ENCODE measurements at places on chromosomes 4 and X.

- no peak for DNase-seq
Measured at GRCh38 chr4:134027931-134028330, 173.7 kb downstream of the PABPC4L start.

DNA sequence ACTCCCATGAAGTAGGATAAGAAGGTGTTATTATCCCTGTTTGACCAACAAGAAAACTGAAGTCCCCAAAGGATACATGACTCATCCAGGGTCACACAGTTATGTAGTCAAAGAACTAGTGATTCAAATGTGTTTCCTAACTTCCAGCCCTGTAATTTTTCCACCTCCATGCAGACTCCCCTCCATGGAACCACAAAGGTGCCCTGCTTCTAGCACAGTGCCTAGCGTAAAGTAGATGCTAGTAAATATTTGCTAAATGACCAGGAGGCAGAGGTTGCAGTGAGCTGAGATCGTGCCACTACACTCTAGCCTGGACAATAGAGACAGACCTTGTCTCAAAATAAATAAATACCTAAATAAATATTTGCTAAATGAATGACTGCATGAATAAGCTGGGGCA, 55.8 kb downstream of the FRMPD3 start:
- DNase-seq, result no peak

DNA sequence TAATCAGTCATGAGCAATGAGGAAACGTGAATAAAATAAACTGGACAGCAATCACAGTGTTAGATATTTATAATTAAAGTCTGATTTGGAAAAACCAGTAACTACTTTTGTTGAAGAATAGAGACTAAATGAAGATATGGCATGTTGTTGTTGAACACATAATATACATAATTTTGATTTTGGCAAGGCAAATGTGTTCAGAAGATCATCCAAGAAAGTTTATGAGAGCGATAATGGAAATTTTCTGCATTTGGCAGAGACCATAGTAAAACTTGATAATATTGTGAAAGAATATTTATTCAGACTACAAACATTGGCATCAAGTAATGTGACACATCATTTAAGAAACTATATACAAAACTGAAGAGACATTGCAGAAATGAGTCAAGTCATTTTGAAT, 620.7 kb downstream of the TMA16 start:
- DNase-seq, result no peak

- DNase-seq, result no peak
Measured at GRCh38 chrX:130498653-130499274, 97.0 kb downstream of the RBMX2 start.

DNA sequence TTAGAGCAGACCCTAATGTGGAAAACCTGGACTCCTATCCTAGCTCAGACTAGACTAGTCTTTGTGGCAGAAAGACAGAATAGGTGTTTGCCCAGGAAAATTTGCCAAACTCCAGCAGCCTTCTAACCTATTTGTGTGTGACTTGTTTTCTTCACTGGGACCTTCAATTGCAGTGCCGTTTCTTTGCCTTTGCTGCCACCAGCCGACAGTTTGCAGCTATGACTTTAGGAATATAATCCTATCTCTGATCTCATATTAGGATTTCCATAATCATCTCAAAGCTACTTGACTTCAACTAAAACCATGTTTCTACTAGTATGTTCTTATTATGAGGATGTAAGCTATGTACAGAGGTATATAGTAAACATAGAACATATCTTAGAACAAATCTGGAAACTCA, 60.2 kb upstream of the PGAM4 start:
- no peak for DNase-seq

DNA sequence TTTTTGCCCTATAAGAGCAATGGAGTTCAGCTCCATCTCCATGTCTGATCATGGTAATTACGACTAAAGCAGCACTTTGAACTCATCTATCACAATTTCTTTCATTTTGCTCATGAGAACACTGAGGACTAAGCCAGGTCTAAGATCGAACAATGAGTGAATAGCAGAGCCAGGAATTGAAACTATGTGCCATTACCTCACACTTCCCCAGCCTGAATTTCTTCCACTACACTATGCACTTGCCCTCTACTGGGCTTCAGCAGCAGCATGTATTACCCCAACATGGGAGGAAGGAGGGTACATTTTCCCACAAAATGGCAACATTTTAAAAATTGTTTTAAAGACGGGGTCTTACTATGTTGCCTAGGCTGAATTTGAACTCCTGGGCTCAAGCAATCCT, 274.7 kb upstream of the FGF13 start:
- DNase-seq, result no peak

DNA sequence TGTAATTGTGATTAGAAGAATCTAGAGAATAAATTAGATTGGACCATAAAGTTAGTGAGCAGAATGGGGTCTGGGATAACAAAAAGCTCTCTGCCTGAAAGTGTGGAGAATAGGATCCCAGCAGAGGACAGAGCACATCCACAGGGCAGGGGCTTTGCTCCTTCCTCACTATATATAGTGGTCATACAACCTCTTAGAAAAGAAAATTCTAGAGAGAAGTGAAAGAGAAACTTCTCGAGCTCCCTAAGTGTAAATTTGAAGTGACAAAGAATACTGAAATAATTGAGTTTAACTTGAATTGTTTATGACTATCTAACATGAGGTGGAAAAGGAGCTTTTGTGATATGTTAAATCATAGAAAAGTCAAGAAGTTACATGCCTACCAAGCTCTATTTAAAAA, 14.9 kb downstream of the ADAM29 start:
- DNase-seq, result no peak

GRCh38 chrX:46184749-46185148, 360.5 kb downstream of the ZNF674 start:
- no peak for DNase-seq

- no peak for DNase-seq
Measured at GRCh38 chr4:100294356-100294755, 104.1 kb upstream of the DDIT4L start.

DNA sequence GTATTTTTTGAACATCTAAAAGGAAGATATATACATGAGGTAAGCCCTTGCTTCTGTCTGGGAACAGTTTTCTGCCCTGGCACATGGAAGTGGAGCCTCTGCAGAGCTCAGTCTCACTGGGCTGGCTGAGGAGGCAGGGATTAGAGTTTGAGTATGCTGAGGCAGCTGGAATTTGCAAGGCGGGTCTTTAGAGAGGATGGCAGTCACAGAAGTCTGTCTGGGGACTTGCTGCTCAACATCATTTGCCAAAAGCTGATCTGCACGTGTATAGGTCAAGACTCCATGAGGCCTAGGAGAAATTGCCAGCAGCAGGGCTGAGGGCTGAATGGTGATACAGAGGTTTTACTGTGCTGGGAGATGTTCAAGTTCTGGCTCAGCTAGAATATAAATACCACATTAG, 163.6 kb upstream of the ANK2 start:
- no peak for DNase-seq

DNA sequence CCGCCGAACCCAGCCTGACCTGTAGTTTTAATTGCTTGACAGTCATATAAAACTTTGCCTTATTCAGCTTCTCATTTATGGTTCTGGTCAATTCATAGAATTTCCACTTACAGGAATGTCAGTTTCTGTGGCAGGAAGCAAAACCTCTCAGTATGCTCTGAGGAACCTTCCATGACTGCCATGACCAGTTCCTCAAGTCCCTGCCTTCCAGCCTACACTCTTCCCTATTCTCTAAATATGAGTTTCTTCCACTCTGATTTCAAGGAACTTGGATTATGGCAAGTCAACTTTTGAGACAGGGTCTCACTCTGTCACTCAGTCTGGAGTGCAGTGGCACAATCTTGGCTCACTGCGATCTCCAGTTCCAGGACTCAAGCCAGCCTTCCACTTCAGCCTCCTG, 26.0 kb upstream of the NSUN7 start:
- no peak for DNase-seq

DNA sequence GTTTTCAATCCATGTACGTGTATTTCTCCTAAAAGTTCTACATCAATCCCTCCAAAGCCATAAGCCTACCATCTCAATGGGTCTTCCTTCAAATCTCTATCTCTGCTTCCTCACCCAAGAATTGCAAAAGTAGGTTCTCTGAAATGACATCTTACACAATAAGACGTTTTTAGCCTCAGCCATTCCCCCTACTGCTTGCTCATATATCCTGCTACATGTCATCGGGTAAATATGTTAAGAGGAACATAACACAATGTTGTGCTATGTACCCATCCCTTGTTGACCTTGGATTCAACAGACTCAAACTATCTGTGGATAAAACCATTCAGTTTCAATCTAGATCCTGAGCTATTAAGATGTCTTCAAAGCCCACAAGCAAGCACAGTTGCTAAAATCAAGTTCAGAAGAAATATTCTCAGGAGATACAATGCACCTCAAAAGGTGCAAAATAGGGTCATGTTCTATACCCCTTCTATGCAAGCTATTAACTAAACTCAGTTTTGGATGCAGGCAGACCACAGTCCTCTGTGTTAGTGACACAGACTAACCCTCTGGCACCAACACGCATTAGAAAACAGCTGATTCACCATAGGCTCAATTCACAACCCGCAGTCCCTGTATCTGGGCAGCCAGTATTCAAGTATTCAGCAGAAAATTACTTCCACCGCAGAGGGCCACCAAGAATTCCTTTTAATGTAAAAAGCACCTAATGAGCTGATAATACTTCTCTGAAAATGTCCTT, 56.8 kb downstream of the CD99L2 start:
- DNase-seq, result peak; percentile 64

DNA sequence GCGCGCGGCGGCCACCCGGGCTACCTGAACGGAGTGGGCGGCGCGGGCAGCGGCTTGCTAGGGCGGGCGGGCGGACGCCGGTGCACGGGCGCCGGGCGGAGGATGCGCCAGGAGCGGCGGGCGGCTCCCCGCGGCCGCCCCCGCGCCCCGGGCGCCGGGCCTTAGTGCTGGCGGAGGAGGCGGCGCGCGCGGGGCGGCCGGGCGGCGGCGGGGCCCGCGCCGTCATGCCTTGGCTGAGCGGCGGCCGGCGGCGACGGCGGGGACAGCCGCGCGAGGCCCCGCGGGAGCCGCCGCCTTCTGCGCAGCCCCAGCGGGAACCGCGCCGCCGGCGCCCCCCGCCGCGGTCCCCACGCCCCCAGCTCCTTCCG, 48.2 kb downstream of the CLDN34 start:
- DNase-seq, result no peak

DNA sequence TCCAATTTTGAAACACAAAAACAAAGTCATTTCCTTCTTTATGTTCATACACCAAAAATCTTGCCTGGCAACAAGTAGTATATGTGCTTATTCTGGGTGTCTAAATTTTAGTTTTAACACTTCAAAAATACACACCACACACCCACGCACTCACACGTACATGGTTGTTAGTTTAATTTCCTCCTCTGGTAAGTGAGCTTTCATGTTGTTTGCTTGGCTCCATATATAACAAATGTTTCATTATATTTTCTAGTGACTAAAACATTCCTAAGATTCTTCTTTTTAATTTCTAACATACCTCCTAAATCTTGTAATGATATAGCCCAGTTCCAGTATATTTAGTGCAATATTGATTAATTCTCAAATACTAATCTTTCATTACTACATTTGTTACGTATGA, 80.9 kb downstream of the PRDM5 start:
- no peak for DNase-seq

GRCh38 chrX:114532111-114532805, 51.6 kb upstream of the HTR2C start:
- no peak for DNase-seq

DNA sequence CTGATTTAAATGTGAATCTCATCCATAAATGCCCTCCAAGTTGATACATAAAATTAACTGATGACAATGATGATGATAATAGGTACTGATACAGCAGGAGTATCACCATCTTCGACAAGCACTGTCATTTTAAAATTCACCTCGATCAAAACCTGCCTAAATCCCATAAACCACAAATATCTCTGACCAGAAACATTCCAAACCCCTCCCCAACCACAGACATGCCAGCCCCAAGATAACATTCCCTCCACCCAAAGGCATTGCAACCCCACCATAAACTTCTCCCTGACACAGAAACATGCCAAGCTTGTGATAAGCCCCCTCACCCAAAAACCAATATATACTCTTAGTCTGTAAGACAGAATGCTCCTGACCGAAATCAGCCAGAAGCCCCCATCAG, 63.7 kb upstream of the WDFY3 start:
- no peak for DNase-seq

DNA sequence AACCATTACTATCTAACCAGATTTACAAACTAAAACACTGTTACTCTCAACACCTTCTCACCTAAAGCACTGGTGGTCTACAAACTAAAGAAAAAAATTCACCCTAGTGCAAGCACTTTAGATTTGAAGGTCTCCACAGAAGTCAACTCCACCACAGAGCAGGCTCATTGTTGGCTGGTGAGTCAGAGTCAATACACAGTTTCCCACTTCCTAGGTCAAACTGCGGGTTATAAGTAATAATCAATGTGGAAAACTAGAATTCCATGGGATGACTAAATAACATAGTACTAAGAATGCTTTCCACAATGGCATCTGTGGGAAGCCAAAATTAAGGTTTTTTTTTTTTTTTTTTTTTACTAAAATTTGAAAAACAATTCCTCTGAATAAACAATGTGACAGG, 191.8 kb downstream of the PDGFC start:
- no peak for DNase-seq

- no peak for DNase-seq
Measured at GRCh38 chrX:134173541-134174272, 63.3 kb upstream of the CCDC160 start.

DNA sequence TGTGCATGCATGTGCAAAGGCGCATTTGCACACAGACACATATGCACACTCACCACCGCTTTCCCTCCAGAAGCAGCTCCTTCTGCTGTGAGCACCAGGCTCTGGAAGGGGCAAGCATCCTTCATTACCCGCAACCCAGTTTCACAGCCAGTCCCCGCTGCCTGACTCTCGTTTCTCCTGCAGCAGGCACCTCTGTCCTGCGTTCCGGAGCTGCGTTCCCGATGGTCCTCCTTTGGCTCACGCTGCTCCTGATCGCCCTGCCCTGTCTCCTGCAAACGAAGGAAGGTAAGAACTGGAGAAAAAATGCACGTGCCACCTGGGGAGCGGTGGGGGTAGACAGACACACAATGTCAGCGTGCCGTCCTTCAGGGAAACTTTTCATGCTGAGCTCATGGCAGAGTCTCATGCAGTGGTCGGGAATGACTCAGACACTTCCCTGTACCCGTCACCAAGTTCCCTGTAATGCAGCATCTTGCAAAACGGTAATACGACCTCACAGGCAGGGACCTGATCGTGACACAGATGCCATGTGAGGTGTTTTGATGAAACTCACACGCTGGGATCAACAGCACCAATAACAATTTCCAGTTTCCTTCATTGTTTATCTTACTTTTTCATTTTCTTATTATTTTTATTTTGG, 5.1 kb downstream of the IL3RA start:
- no peak for DNase-seq

All from AML-193 (cell line).